NCI-H1092 (cell line): ENCODE measurements at places on chromosomes 4 and X.

GRCh38 chrX:148632444-148632843 lies 132.0 kb downstream of the AFF2 start:
- no peak for DNase-seq

GRCh38 chr4:76513482-76513881 lies 78.5 kb downstream of the SHROOM3 start:
- DNase-seq = no peak

- no peak for DNase-seq
Measured at GRCh38 chr4:164483711-164484110, 270.2 kb upstream of the SMIM31 start.

DNA sequence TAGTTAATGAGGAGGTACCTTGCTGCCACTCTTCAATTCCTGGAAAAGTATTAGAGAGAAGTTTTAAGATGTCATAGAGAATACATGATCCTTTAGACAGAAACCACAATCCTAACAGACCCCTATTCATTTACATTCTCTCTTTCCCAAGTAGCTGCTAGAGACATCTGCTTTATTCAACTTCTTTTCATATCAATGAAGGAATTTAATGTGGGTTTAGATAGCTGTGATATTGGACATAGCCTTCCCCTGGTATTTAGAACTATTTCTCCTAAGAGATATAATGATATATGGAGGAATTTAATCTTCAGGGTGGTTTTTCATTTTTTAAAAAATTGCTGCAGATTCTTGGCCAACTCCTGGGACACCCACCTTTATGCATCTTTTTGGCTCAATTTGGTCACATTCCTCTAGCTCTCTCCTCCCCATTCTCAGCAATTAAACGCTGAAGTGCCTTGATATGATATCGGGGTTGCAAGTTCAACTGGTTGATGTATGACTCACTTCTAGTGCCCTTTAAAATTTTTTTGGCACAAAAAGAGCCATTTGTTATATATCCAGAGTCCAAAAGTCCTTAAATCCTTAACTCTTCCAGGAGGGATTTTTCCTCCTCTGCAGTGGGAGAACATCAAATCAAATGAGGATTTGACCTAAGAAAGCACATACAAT lies 57.6 kb downstream of the DOCK11 start:
- DNase-seq = no peak

DNA sequence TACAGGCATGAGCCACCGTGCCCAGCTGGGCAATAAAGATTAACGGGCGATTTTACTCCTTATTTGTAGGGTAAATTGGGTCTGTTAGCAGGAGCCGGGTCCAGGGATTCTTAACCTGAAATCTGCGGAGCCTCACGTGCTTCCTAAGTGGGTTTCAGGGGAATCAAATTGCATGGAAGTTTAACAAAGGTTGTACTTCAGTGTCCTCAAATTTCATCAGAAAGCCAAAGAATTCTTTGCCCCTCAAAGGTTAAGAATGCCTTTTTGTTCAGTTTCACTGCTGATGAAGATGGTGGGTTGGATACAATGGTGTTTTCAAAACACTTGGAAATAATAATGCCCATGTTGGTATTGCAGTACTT lies 67.9 kb downstream of the AFF1 start:
- DNase-seq = no peak

- no peak for DNase-seq
Measured at GRCh38 chr4:24559032-24559821, 25.1 kb downstream of the DHX15 start.

GRCh38 chrX:31603411-31604120 lies 531.7 kb upstream of the FTHL17 start:
- DNase-seq = no peak

GRCh38 chr4:38005637-38006036 lies 45.4 kb downstream of the PTTG2 start:
- no peak for DNase-seq

- no peak for DNase-seq
Measured at GRCh38 chr4:128853741-128854140, 44.2 kb downstream of the JADE1 start.

GRCh38 chr4:7421356-7422150 lies 13.2 kb downstream of the PSAPL1 start:
- no peak for DNase-seq

DNA sequence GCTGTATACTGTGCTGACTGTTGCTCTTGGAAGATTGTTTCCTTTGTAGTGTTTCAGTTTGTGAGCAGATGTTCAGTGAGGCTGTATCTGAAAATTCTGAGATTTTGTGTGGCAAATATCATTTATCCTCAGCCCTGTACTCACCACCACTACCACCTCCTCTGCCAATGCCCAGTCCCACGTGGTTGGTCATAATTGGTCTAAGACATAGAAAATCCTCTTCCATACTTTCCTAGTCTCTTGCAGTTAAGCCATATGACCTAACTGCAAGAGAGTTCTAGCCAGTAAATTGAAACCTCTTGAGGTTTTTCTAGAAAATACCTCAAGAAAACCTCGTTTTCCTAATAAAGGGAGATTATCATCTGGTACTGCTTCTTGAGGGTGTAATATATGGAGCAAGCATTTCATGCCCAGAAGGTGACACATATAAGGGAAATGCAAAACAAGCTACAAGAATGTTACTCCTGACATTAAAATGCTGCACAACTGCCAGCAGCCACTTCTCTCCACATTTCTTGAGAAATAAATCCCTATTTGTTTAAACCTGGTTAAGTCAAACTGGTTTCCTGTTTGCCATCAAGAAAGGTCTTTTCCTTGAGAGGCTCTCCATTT lies 32.8 kb downstream of the ABCE1 start:
- DNase-seq = no peak

- no peak for DNase-seq
Measured at GRCh38 chr4:48187813-48188212, 53.8 kb upstream of the TXK start.

- DNase-seq = no peak
Measured at GRCh38 chr4:78337244-78338020, 214.1 kb upstream of the ANXA3 start.

GRCh38 chr4:48739560-48740019 lies 40.5 kb downstream of the FRYL start:
- DNase-seq = no peak

- no peak for DNase-seq
Measured at GRCh38 chr4:142416711-142417275, 429.3 kb downstream of the INPP4B start.

- DNase-seq = no peak
Measured at GRCh38 chr4:84562156-84562555, 20.8 kb upstream of the CDS1 start.

DNA sequence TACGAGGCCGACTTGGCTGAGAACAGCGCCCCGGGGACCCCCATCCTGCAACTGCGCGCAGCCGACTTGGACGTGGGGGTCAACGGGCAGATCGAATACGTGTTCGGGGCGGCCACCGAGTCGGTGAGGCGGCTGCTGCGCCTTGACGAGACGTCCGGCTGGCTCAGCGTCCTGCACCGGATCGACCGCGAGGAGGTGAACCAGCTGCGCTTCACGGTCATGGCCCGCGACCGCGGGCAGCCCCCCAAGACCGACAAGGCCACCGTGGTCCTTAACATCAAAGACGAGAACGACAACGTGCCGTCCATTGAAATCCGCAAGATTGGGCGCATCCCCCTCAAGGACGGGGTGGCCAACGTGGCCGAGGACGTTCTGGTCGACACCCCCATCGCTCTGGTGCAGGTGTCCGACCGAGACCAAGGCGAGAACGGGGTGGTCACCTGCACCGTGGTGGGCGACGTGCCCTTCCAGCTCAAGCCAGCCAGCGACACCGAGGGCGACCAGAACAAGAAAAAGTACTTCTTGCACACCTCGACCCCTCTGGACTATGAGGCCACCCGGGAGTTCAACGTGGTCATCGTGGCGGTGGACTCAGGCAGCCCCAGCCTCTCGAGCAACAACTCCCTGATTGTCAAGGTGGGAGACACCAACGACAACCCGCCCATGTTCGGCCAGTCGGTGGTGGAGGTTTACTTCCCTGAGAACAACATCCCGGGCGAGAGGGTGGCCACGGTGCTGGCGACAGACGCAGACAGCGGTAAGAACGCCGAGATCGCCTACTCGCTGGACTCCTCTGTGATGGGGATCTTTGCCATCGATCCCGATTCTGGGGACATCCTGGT lies 2.4 kb downstream of the PCDH7 start:
- no peak for DNase-seq

DNA sequence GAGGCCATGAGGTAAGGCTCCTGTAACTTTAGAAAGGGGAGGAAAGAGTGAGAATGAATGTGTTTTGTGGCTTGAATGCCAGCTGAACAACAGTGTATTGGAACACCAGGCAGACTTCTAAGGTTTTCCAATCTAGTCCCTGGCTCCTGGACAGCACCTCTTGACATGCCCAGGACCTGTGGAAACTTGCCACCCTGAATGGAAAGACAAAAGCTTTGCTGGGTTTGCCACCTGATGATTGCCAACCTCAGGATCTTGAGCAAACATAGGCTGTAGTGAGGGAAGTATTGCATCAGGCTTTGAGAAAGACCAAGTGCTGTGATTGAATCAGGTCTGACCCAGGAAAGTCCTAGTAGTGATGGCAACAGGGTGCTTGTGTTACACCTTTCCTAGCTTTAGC lies 1393.1 kb upstream of the DIAPH2 start:
- no peak for DNase-seq

GRCh38 chrX:150940844-150941495 lies 42.2 kb upstream of the HMGB3 start:
- no peak for DNase-seq

DNA sequence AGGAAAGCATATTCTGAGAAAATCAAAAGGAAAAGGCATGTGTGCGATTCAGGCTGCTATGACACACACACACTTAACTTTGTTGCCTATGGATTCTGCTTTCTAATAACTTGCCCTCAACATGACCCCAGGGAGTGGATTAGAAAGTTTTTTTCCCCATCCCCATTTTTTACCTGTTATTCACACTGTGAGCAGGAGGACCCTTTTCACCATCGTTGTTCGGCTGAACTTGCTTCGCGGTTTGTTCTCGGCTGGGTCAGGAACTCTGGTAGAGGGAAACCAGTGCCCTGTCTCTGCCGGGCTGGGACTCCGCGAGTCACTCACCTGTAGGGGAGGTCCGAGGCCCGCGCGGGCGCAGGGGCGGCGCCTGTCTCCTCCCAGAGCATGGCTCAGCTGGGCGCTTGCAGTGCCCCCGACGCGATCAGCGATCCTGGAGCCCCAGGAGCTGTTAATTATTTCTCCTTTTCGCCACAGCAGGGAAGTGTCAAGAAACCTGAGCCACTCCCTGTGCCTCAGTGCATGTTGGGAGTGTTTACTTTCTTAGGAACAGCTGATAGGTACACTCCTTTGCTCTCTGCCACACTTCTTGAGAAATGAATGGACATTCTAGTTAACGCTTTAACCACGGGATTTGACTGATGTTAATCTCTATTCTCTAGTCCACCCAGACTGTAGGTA lies at the start of gene RASSF6:
RASSF6 (minus strand) TSS at position 322 of the 678 bp plus-strand sequence. CDS start 8,641 bp downstream, outside the sequence.
- DNase-seq = peak; percentile 42

GRCh38 chrX:9598344-9598743 lies 133.5 kb downstream of the TBL1X start:
- no peak for DNase-seq

DNA sequence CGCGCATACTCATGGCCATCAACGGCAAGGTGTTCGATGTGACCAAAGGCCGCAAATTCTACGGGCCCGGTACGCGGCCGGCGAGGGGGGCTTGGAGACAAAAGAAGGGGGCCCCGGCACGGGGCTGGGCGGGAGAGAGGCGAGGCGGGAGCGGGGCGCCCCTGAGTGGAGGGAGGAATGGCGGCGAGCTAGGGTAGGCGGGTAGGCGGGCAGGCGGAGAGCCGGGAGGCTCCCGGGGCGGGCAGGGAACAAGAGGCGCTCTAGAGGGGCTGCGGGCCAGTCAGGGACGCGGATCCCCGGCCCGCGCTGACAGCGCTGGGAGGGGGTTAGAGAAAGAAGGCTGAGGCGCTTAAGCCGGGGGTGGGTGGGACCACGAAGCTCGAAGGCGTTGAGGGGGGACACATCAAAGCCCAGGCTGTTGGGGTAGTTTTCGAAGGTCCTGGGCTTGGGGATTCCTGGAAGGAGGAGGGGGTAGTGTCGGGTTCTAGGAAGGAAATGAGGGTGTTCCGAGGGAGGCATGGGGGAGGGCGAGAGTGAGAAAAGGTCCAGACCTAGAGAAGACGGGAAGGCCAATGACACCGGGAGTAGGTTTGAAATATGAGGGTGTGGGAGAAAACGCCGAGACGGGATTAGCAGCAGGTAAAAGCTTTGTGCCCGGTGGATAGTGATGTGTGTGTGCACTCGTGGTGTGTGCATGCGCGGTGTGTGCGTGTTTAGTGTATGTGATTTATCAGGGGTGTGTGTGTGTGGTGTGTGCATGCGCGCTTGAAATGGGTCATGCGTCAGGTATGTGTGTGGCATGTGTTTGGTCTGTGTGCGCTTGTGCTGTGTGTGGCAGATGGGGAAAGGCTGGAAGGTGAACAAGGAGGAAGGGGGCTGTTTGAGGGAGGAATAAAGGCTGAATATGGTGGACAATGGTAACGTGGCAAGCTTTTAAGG lies 807 bp downstream of the PGRMC1 start:
- peak; percentile 20 for DNase-seq

- DNase-seq = no peak
Measured at GRCh38 chr4:108570993-108571569, 49.3 kb upstream of the RPL34 start.

DNA sequence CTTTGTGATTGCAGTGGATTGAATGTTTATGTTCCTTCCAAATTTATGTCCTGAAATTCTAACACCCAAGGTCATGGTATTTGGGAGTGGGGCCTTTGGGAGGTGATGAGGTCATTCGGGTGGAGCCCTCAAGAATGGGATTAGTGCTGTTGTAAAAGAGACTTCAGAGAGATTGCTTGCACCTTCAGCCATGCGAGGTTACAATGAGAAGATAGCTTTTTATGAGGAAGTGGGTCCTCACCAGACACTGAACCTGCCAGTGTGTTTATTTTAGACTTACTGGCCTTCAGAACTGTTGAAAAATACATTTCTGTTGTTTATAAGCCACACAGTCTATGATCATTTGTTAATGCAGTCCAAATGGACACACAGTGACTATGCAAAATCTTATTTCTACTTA lies 161.0 kb upstream of the GPRIN3 start:
- DNase-seq = no peak
